ENCODE measurements at places on chromosomes 7 and 10.
A peak's percentile ranks its signal among the peaks of the same experiment; 100 is the strongest.

DNA sequence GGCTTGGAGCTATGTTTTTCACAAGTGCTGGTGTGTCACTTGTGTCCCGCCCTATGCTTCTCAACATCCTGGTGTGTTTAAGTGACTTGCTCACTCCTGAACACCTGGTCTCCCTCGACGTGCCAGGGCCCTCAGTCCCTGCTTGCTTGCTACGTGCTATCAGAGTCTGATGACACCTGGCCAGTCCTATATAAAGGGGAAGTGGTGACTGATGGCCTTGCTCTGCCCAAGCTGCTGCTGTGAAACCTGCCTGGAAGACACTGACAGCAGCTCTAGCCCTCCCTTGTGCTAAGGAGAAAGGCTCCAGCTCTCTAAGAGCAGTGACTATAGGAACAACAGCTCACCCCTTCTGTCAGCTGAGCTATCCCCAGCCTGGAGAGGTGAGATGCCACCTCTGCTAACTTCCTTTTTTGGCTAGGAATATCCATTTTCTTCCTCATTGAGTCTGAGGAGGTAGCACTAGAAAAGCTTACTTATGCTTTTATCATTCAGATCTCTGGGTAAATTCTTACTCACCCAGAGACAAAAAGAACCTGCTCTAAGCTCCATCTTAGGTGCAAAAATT lies 77.2 kb upstream of the PLXNA4 start:
- DNase-seq, result no peak

GRCh38 chr10:91298224-91298871 lies 77.9 kb downstream of the PCGF5 start:
- peak; percentile 60 for DNase-seq

DNA sequence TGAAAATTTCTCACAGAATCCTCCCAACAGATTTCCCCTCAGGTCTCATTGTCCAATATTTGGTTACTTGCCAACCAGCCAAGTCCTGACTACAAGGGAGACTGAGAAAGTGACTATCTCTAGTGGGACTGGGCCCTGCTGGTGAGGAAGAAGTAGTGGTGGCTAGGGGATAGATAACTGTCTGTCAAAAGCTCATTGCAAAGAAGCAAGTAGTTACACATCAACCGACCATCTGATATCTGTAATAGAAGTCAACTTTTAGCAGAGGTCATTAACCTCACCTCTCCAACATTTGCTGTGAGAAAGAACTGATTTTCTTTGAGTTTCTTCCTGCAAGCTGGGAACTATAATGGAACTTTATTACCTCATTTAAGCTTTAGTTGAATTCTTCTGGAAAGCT lies 15.2 kb downstream of the STAMBPL1 start:
- DNase-seq, result no peak

- no peak for DNase-seq
Measured at GRCh38 chr10:116826803-116827202, 22.5 kb upstream of the ENO4 start.

GRCh38 chr7:92641921-92642511 lies 51.8 kb upstream of the FAM133B start:
- no peak for DNase-seq

- no peak for DNase-seq
Measured at GRCh38 chr10:48659790-48660189, 24.9 kb upstream of the WDFY4 start.

DNA sequence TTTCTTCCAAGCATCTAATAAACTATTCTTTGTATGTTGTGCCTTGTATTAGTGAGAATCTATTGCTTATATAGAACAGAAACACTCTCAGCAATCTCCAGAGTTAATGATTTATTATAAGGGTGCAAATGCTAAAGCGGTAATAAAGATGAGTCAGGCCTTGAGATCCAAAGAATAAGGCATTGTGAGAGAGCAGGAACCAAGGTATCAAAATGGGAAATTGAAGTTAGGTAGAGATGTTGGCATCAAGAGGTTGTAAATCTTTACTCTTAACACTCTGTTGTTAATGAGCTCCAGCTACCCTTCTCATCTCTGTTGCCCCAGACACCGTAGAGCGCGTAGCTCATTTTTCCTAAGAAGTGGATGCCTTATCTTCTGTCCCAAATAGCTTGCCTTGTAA lies 375.2 kb downstream of the ARL4A start:
- DNase-seq, result no peak
